ENCODE measurements at places on chromosomes 2 and 18.

DNA sequence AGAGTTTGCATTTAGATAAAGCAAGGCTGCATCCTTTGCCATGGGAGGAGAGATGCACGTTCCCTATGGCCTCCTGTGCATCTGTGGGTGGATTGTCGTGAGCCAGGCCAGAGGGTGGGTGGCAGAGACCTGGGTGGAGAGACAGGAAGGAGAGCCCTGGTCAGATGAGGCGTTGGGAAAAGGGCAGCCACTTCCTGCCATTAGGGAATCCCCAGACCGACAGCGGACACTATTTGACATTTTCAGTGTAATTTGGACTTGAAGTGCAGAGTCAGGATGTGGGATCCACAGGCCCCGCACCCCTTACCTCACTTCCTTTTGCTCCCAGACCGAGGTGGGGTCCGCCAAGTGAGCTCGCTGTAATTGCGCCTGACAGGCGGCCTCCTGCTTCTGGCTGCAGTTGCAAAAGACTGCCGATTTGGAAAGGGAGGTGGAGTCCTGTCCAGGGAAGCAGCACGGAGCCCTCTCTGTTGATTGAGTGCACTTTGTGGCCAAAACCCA lies 150.0 kb downstream of the DYSF start:
- no peak for DNase-seq

GRCh38 chr2:65320946-65321345 lies 93.3 kb downstream of the ACTR2 start:
- DNase-seq: no peak

DNA sequence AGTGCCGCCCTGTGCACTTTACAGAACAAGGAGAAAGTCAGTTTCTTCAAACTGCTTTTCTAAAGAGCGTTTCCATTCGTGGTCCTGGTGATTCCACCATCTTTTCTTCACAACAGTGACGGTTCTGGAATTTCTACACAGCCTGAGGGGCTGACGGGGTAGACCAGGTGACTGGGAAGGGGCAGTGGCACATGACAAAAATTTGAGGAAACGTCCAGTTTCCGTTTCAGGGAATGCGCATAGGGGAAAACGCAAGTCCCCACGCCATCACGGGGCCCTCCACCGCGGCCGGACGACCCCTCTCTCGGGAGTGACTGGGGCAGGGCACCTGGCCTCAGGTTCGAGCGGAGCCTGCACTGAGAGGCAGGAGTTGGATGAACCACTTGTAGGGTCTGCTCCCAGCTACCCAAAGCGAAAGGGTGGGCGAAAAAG lies 980 bp upstream of the SPTBN1 start:
- no peak for DNase-seq

- no peak for DNase-seq
Observed at GRCh38 chr18:3266062-3266608, 4.2 kb downstream of the MYL12B start.

DNA sequence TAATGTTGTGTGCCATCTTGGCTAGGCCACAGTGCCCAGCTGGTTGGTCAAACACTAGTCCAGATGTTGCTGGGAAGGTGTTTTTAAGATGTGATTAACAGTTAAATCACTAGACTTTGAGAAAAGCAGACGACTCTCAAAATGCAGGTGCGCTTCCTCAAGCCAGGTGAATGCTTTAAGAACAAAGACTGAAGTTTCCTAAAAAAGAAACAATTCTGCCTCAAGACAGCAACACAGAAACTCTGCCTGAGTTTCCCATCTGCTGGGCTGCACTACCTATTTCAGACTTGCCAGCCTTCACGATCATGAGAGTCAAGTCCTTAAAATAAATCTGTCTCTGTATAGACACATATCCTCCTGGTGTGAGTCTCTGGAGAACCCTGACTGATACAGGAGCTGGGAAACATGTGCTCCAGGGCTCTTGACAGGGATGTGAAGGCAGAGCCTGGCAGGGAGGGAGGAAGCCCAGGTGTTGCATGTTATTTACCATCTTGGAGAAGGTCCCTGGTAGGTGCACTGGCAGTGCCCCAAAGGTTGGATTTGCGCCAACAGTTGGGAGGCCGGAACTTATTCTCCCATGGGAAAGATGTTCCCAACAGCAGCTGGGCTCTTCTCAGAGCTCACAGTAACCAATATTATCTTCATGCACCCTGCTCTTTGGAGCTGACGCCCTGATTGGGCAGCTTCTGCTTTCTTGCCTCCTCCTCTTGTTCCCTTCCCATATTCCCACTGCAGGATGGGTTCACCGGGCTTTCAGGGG lies 43.9 kb downstream of the ST6GAL2 start:
- no peak for DNase-seq

Measured in activated T-cell treated with anti-CD3 and anti-CD28 coated beads, Interleukin-2, amount 50 U/mL, for 24 hours (primary cell).